ENCODE measurements at places on chromosomes 16 and 17. TPM values are rescaled to one million over a fixed set of nuclear protein-coding genes. Genes with fewer than 3 reads are reported as not detected.
A peak's percentile ranks its signal among the peaks of the same experiment; 100 is the strongest.

- DNase-seq = no peak
- H3K27ac ChIP-seq = no peak overlapping the region
- H3K4me3 ChIP-seq = no peak overlapping the region
- H3K4me1 ChIP-seq = no peaks in the 10 kb centered on the region
- H3K36me3 ChIP-seq = no peaks in the 10 kb centered on the region
Measured at GRCh38 chr16:17866996-17867395, 396.2 kb upstream of the XYLT1 start.

DNA sequence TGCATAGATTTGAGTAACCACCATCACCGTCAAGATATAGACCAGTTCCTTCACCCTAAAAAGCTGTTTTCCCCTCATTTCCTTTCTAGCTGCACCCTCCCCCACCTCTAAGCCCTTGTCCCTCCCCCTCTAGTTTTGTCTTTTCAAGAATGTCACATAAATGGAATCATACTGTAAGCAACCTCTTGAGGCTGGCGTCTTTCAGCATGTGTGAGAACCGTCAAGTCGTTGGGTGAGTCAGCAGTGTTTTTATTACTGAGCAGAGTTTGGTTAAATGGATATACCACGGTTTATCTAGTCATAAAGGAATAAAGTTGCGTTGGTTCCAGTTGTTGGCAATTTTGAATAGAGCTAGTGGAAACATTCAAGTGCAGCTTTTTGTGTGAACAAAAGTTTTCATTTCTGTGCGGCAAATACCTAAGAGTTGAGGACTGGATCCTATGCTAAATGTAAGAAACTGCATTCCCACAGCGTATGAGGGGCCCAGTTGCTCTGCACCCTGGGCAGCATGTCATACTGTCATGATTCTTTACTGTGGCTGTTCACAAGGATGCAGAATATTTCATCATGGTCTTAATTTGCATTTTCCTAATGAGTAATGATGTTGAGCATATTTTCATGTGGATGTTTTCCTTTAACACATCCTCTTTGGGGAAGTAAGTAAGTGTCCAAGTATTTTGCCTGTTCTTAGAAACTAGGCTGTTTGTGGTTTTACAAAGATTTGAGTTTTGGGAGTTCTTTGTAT, 264.3 kb downstream of the CPPED1 start:
- no peaks in the 10 kb centered on the region for H3K4me1 ChIP-seq
- no peak overlapping the region for H3K27ac ChIP-seq
- H3K4me3 ChIP-seq = no peak overlapping the region

- no peaks in the 10 kb centered on the region for H3K4me1 ChIP-seq
- H3K27me3 ChIP-seq = no peaks in the 10 kb centered on the region
- no peak overlapping the region for H3K4me3 ChIP-seq
- H3K36me3 ChIP-seq = no peaks in the 10 kb centered on the region
- no peak overlapping the region for H3K27ac ChIP-seq
Measured at GRCh38 chr16:4169415-4169814, 53.2 kb upstream of the ADCY9 start.

The JUP gene
- total RNA-seq = 15.7 TPM

- H3K4me3 ChIP-seq = no peak overlapping the region
- no peak for DNase-seq
- H3K27ac ChIP-seq = no peak overlapping the region
- H3K36me3 ChIP-seq = no peaks in the 10 kb centered on the region
Measured at GRCh38 chr16:60729051-60729450, 1307.2 kb downstream of the CDH8 start.

DNA sequence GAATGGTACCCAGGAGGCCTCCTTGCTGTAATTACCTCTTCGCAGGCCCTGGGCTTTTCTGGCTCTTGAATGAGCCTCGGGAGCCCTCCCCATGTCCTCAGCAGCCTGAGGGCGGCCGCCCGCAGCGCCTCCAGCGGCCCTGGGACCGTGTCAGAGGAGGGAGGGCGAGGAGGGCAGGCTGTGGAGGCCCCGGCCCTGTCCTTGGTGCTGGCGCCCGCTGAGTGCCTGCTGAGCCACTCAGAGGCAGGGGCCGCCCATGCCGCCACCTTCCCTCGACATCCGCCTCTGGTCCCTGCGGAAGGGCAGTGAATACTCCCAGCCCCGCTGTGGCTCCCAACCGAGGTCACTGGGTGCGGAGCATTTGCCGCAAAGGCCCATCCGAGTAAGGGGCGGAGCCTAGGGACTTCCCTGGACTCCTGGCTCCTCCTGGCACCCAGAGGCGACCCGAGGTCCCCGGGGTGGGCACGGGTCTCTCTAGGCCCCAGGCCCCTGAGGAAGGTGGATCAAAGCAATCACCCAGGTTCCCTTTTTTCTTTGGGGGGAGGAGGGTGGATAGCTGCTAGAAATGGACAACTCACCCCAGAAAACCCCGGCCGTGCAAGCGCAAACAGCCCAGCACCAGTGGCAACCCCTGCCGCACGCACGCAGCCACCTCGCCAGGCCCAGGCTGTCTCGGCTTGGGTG, 2.8 kb downstream of the RBFOX3 start:
- peak; percentile 14 for DNase-seq
- no peaks in the 10 kb centered on the region for H3K36me3 ChIP-seq
- H3K27ac ChIP-seq = no peak overlapping the region
- H3K4me3 ChIP-seq = no peak overlapping the region
- peaks cover 100% of the 10 kb centered on the region for H3K27me3 ChIP-seq
- H3K4me1 ChIP-seq = no peaks in the 10 kb centered on the region

GRCh38 chr17:60802377-60802776, 124.7 kb downstream of the BCAS3 start:
- no peaks in the 10 kb centered on the region for H3K27me3 ChIP-seq
- H3K4me1 ChIP-seq = no peaks in the 10 kb centered on the region
- H3K4me3 ChIP-seq = no peak overlapping the region
- H3K27ac ChIP-seq = no peak overlapping the region
- no peak for DNase-seq

DNA sequence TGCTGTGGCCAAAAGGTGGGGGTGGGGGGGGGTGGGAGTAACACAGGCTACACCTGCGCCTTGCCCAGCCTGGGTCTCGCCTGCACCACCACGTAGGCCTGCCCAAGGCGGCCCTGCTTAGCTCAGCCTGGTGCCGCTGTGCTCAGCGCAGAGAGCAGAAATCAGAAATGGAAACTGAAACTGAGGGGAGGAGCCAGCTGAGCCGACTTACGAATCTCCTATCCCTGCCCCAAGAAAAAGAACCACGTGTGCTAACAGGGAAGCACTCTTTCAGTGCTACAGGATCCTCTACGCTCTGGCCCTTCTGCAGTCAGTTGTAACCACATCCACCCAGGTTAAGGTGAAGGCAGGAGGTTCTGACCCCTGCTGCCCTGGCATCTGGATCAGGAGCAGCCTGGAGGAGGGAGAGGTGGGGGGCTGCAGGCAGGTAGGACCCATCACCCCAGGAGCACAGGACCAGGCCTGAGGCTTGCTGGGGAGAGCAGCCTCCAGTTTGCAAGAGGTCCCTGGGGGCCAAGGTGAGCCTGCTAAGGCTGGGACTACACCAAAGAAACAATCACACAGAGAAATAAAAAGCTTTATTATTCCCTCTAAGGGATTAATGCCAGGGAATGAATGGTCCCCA, at the start of gene DHX58:
DHX58 (minus strand) TSS at position 163 of the 625 bp plus-strand sequence. CDS start 822 bp downstream, outside the sequence.
- H3K36me3 ChIP-seq = peaks cover 12% of the 10 kb centered on the region
- no peaks in the 10 kb centered on the region for H3K27me3 ChIP-seq
- DNase-seq = peak; percentile 76
- H3K27ac ChIP-seq = no peak within 1 kb of the TSS

GRCh38 chr17:80102664-80103448, 1.5 kb downstream of the GAA start:
- H3K4me1 ChIP-seq = peaks cover 10% of the 10 kb centered on the region
- DNase-seq = no peak
- no peaks in the 10 kb centered on the region for H3K36me3 ChIP-seq
- no peak overlapping the region for H3K27ac ChIP-seq
- H3K27me3 ChIP-seq = no peaks in the 10 kb centered on the region

DNA sequence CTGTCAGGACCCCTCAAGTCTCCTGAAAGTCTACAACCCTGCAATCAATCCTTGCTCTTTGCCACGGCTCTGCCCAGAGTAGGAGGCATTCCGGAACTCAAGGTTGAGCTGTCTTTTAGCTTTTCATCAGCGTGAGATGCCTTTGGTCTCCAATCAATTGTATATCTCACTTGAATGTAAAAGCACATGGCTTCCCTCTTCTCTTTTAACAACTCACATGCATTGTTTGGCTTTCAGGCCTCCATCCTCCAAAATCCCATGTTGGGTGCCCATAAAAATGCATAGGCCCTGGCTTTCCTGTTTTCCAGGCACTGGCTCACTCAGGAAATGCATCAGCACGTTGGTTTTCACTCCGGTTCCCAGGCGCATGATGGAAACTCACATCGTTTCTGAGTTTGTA, 64.0 kb upstream of the FOXF1 start:
- no peak for DNase-seq
- H3K4me1 ChIP-seq = no peaks in the 10 kb centered on the region
- H3K4me3 ChIP-seq = no peak overlapping the region

DNA sequence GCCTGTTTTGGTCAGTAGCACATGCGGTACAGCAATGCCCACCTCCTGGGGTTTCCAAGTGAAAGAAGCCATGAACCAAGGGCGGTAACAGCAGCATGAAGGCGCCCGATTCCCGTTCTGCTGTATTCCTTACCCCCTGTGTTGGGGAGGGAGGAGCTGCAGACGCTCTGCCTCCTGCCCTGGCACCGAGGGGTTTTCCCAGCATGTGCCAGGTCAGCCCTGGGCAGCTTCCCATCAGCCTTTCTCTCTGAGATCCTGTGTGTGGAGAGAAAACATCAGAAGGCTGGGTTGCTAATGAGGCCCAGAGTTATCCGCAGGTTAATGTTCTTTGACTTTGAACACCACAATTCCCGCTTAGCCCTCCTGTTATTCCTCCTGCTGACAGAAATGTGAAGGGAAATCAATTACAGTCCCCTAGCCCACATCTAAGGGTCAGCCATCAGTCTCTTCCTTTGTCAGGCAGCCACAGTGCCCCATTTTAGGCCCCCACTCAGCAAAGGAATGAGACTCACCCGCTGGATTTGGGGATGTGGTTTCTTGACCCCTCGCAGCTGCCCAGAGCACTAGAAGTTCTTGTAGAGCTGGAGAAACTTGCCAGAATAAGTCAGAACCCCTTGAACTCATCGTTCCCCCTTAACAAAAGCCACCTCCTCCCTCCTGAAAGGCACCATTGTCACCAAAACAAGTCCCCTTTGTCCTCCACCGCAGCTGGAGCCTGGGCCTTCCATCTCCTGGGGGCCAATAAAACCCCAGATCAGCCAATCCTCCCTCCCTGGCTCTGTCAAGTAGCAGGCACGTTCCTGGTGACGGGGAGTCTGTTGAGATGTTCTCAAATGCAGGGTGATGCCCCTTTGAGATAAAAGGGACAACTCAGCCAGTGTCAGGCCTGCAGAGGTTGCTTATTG, 168.5 kb downstream of the KATNIP start:
- H3K27me3 ChIP-seq = no peaks in the 10 kb centered on the region
- H3K4me1 ChIP-seq = no peaks in the 10 kb centered on the region
- H3K36me3 ChIP-seq = no peaks in the 10 kb centered on the region
- H3K4me3 ChIP-seq = no peak overlapping the region

GRCh38 chr16:86664522-86665318, 86.4 kb downstream of the FOXL1 start:
- DNase-seq = no peak
- H3K4me1 ChIP-seq = no peaks in the 10 kb centered on the region
- H3K27ac ChIP-seq = no peak overlapping the region
- peaks cover 72% of the 10 kb centered on the region for H3K27me3 ChIP-seq
- H3K4me3 ChIP-seq = no peak overlapping the region

DNA sequence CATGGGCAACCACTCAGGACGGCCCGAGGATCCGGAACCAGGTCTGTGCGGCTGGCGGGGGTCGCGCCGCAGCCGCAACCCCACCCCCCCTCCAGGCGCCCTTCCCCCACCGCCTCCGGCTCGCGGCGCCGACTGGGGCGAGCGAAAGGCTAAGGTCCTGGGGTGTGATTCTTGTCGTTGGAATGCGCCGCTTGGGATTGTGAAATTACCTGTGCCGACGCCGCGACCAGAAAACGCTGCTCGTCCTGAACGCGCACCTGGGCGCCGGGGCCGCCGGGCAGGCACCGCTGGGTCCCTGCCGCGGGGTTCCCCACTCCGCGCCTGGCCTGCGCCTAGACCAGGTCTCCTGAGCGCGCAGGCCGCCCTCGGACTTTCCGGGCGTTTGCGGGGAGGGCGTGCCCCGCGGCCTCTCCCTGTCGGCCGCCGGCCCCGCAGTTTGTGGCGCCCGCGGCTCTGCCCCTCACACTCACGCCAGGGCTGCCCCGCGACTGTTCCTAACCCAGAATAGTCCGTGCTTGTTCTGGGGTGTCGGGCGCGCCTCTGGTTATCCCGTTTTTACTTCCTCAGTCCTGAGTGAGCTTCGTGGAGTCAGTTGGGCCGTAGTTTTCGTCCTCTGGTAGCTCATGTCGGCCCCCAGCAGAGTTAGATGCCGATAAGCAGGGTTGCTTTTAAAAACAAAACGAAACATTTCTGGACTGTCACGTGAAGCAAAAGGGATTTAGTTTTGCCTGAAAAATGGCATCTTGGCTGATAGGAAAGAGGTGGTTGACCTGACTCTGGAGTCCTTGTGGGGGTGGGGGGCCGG, 147.2 kb downstream of the SPECC1 start:
- no peaks in the 10 kb centered on the region for H3K36me3 ChIP-seq
- peak overlapping the region; percentile 55 for H3K4me3 ChIP-seq
- peak; percentile 9 for DNase-seq
- H3K27me3 ChIP-seq = peaks cover 23% of the 10 kb centered on the region
- H3K27ac ChIP-seq = no peak overlapping the region

GRCh38 chr17:31309556-31309955, 4.3 kb downstream of the EVI2B start:
- H3K4me3 ChIP-seq = no peak overlapping the region
- H3K27me3 ChIP-seq = no peaks in the 10 kb centered on the region
- H3K4me1 ChIP-seq = peaks cover 7% of the 10 kb centered on the region
- no peak overlapping the region for H3K27ac ChIP-seq
- no peaks in the 10 kb centered on the region for H3K36me3 ChIP-seq
- DNase-seq = no peak

GRCh38 chr17:82097919-82098168, 192 bp downstream of the FASN start:
- H3K36me3 ChIP-seq = peaks cover 39% of the 10 kb centered on the region
- no peaks in the 10 kb centered on the region for H3K27me3 ChIP-seq
- H3K27ac ChIP-seq = peak overlapping the region; percentile 99

- no peaks in the 10 kb centered on the region for H3K36me3 ChIP-seq
- H3K27me3 ChIP-seq = no peaks in the 10 kb centered on the region
- no peak overlapping the region for H3K4me3 ChIP-seq
- peak; percentile 16 for DNase-seq
- H3K4me1 ChIP-seq = no peaks in the 10 kb centered on the region
Measured at GRCh38 chr16:6993544-6993943, 339.1 kb upstream of the RBFOX1 start.

The FKBP10 gene
- total RNA-seq = 30.0 TPM

The FOXF1 gene
- not detected for total RNA-seq
